ENCODE measurements at places on chromosomes 4 and X. TPM values are rescaled to one million over a fixed set of nuclear protein-coding genes. Genes with fewer than 3 reads are reported as not detected.

DNA sequence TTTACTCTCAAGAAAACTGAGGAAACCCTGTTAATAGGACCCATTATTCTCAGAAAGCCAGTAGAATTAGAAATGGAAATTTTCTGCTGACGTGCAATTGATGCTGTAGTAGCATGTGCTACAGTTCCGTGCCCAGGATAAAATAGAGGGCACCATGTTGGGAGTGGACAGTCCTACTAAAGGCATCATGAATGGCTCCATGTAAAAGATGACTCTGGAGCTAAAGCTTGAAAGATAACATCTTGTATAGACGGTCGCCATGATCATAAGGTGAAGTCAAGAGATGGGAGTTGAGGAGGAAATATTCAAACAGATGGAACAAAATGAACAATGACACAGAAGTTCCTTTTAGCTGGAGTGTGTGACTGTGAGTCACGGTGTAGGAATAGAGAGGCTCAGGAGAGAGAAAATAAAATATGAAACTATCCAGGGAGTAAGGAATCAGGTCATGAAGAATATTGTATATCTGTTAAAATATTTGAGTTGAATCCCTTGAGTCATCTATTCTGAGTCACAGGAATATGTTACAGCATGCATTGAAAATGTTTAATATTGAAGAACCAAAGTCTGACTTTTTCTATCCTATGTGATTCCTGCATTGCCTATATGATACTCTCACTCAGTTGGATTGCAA is 31.8 kb downstream of the ANXA10 start:
- H3K36me3 ChIP-seq, result no peaks in the 10 kb centered on the region
- no peak overlapping the region for H3K27ac ChIP-seq
- peaks cover 8% of the 10 kb centered on the region for H3K4me1 ChIP-seq
- H3K4me3 ChIP-seq, result no peak overlapping the region

DNA sequence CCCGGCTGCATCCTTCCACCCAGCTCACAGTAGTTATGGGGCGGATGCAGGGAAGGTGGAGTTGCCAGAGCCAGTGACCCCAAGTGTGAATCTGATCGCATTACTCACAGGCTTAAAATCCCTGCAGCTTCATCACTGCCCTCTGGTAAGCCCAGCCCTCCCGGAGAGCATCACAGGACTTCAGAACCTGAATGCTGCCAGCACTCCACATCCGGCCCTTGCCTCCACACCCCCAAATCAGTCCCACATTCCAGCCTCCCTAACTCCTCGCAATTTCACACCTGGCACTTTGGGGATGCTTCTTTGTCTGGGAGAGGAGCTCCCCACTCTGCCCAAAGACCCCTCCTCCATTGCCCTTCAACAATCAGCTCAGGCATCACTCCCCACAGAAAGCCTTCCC is 15.6 kb downstream of the RASL11B start:
- peaks cover 2% of the 10 kb centered on the region for H3K36me3 ChIP-seq
- H3K4me3 ChIP-seq, result no peak overlapping the region
- no peaks in the 10 kb centered on the region for H3K27me3 ChIP-seq
- no peak overlapping the region for H3K27ac ChIP-seq
- no peaks in the 10 kb centered on the region for H3K4me1 ChIP-seq
- no peak for DNase-seq

Gene QRFPR
- total RNA-seq, result not detected

- no peaks in the 10 kb centered on the region for H3K27me3 ChIP-seq
- no peaks in the 10 kb centered on the region for H3K36me3 ChIP-seq
Measured at GRCh38 chrX:97931586-97931985, 1047.9 kb downstream of the RPA4 start.

GRCh38 chr4:100870940-100871772 is 353.3 kb upstream of the EMCN start:
- H3K27ac ChIP-seq, result no peak overlapping the region
- H3K36me3 ChIP-seq, result no peaks in the 10 kb centered on the region
- peaks cover 5% of the 10 kb centered on the region for H3K27me3 ChIP-seq
- no peak overlapping the region for H3K4me3 ChIP-seq
- no peaks in the 10 kb centered on the region for H3K4me1 ChIP-seq

DNA sequence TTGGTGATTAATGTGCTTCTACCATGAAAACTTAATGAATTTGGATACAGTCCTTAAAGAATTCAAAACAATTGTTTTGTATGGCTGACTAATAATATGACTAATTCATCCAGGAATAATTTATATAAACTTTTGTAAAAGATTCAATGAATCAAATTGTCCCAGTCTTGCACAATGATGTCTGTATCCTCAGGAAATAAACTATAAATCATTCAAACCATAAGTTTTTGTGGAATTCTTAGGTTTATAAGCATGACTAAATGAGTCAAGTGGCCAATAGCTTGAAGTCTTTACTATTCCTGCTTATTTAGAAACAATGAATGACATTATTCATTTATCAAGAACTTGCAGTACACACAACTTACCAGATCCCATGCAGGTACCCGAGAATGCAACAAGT is 935.0 kb upstream of the INTU start:
- no peak overlapping the region for H3K27ac ChIP-seq
- no peaks in the 10 kb centered on the region for H3K27me3 ChIP-seq
- H3K36me3 ChIP-seq, result no peaks in the 10 kb centered on the region
- H3K4me3 ChIP-seq, result no peak overlapping the region
- DNase-seq, result no peak

Gene SPATA18
- 11.9 TPM for total RNA-seq

GRCh38 chr4:1260418-1261106 is 11.6 kb upstream of the CTBP1 start:
- peaks cover 1% of the 10 kb centered on the region for H3K36me3 ChIP-seq
- DNase-seq, result peak; percentile 83
- no peaks in the 10 kb centered on the region for H3K4me1 ChIP-seq
- H3K27ac ChIP-seq, result no peak overlapping the region
- no peak overlapping the region for H3K4me3 ChIP-seq

DNA sequence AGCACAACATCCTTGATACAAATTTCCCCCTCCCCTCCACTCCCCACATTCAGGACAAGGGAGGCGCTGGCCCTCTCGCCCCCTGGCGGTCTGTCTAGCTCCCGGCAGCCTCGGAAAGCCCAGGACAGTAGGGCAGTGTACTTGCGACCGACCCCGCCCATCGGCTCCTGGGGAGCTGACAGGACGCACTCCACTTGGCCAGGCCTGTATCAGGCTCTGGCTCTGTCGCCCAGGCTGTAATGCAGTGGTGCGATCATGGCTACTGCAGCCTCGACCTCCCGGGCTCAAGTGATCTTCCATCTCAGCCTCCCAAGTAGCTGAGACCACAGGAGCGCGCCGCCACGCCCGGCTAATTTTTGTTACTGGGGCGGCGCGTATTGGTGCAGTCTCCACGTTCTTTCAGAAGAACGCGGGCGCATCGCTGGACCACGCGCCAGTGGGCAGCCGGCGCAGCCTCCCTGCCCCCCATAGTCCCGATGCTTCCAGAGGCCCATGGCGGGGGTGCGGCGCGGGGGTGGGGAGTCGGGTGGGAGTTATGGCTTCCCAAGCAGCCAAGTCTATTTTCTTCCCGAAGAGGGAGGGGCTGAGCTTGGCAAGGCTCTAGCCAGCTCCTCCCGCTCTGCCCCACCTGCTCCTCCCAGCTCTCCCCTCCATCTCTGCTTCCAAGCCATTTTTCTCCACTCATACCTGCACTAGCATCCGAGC is 7.8 kb upstream of the AKAP14 start:
- peaks cover 2% of the 10 kb centered on the region for H3K4me1 ChIP-seq
- no peak overlapping the region for H3K27ac ChIP-seq
- H3K27me3 ChIP-seq, result no peaks in the 10 kb centered on the region

Gene RBMXL3
- total RNA-seq, result not detected

Gene LAS1L
- 30.4 TPM for total RNA-seq

GRCh38 chrX:49230500-49231232 is 2.5 kb downstream of the CACNA1F start:
- DNase-seq, result no peak
- H3K27ac ChIP-seq, result no peak overlapping the region

- H3K4me1 ChIP-seq, result peaks cover 44% of the 10 kb centered on the region
- H3K27ac ChIP-seq, result no peak overlapping the region
- H3K4me3 ChIP-seq, result no peak overlapping the region
- DNase-seq, result no peak
- peaks cover 2% of the 10 kb centered on the region for H3K27me3 ChIP-seq
Measured at GRCh38 chr4:155600244-155600643, 66.4 kb upstream of the GUCY1A1 start.

DNA sequence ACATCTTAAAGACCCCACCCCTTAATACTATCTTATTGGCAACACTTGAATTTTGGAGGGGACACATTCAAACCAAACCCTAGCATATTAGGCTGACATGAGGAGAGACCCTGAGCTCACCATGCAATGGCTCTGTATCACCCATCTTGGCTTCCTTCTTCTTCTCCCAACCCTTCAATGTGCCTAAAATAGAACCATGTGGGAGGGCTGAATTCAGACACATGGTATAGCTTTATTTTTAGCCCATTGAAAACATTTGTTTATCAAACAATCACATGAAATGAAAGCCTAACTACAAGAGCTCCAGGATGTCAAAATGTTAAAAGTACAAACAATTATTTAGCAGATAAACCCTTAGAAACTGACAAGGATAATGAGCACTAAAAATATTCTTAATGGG is 81.6 kb downstream of the RASL11B start:
- H3K27ac ChIP-seq, result no peak overlapping the region
- no peaks in the 10 kb centered on the region for H3K27me3 ChIP-seq
- H3K4me1 ChIP-seq, result no peaks in the 10 kb centered on the region
- no peak overlapping the region for H3K4me3 ChIP-seq
- no peaks in the 10 kb centered on the region for H3K36me3 ChIP-seq

Gene CCSER1
- total RNA-seq, result not detected

Gene GAB1
- total RNA-seq, result 40.0 TPM

DNA sequence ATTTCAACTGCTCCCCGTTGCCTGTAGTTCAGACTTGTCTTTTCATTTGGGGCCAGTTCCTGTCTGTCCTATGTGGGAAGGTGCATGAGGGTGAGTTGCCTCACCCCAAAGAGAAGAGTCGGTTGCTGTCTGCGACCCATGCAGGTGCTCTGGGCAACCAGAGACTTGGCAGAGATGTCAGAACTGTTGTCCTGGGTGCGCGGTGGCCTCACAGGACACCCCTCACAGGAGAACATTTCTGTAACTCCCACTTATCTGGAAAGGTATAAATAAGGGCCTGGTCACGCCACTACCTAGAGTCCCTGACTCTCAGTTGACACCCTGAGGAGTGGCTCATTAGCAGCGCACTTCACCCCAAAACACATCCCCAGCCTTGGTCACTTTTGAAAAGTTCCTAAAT is 9.7 kb upstream of the NAT8L start:
- H3K36me3 ChIP-seq, result no peaks in the 10 kb centered on the region
- H3K4me3 ChIP-seq, result no peak overlapping the region
- H3K27me3 ChIP-seq, result peaks cover 39% of the 10 kb centered on the region
- H3K4me1 ChIP-seq, result no peaks in the 10 kb centered on the region
- DNase-seq, result no peak

GRCh38 chr4:143254491-143255226 is 69.9 kb downstream of the USP38 start:
- no peak overlapping the region for H3K4me3 ChIP-seq

DNA sequence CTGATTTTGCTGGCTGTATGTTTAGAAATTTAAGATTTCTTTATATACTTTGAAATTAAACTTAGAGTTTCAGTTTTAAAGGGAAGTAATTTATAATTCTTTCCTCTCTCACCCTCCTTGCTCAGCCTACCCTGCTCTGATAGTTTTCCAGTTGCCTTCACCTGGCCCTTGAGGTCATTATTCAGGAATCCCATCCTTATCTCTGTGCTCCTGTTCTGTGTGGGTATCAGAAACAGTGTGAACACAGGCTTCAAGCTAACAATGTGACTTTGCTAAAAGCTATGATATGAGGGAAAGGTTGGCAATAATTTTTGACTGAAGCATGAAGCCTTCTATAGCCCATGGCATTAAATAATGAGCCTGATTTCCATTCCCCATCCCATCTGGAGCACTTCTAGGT is 128.1 kb downstream of the MID1 start:
- H3K27me3 ChIP-seq, result no peaks in the 10 kb centered on the region
- DNase-seq, result no peak
- no peak overlapping the region for H3K27ac ChIP-seq
- no peak overlapping the region for H3K4me3 ChIP-seq
- peaks cover 4% of the 10 kb centered on the region for H3K4me1 ChIP-seq

Gene PLK4
- total RNA-seq, result 5.7 TPM

All from osteocyte (in vitro differentiated cells).